ENCODE measurements at places on chromosomes 7 and 10.

- DNase-seq: no peak
Measured at GRCh38 chr10:64519831-64520230, 998.6 kb downstream of the REEP3 start.

DNA sequence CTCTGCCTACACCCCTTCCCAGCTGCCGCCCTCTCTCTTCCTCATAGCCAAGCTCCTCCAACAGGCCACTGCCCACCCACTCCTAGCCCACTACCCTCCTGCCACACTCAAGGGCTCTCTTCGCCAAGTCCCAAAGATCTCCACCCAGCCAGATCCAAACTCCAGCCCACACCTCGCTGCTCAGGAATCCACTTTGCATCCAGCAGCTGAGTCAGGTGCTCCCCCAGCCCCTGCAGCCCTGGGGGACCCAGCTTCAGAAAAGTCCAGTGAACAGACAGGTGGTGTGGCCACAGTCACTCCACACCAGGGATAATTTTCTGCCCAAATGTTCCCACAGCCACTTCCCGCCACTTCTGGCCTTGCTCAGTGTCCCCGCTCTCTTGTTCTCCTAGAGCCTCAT lies 10.9 kb downstream of the OGDHL start:
- DNase-seq: no peak

DNA sequence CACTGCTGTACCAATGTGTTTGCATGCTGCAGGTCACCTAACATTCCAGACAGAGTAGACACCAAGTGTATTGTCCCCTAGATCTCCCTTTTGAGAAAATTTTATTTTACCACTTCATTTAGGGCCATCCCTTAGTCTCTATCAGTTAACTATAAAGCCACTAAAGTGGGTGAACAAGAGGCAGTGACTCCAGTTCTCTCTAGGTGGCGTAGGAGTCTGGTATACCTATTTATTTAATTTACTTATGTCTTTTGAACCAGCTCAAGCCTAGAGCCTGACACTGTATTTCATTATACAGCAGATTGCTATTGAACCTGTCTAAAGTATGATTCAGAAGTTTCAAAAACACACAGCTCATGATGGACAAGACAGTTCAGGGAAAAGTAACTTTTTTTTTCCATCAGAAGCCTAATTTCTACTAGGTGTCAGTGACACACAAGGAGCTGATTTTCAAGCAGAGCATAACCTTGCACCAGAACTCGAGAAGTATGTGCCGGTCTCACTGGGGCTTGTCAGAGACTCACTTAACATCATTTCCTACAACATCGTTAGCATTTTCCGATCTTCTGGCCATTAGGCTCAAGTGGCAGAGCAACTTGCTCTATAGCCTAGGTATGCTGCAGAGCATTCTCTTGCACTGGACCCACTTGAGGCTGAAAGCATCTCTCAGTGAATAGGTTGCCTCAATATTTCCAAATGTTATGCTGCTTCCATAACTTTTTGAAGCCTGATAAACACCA lies 175.4 kb downstream of the CDC14C start:
- no peak for DNase-seq

DNA sequence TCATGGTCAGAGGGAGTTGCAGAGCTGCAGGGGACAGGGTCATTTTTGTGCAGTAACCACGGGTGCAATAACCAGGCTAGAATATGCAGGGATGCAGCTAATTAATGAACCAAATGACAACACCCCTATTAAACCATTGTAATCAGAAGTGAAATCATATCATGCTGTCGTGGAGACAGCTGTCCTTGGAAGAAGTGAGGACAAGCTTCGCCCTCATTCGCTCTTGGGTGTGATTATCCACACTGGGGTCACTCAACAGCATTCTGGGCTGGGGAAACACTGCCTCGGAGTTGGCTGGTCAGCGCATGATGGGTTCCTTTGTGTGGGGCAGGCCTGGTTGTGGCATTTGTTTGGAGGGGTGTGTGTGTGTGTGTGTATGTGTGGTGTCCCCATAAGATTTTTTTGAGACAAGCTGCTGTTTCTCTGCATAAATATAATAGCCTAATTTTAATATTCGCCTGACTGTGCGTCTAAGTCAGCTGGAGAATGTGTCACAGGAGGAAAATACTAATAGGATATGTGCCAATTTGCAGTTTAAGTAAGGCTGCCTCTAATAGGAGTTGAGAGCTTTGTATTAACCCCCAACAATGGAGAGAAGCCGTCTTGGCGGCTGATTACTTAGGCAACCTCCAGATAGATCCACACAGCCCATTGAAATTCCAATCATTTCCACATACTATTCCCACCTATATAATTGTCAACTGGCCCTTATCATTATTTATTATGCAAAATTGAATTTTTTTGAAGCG lies 149.4 kb downstream of the DNAJB6 start:
- no peak for DNase-seq

GRCh38 chr7:27046854-27047549 lies 48.8 kb downstream of the HOXA1 start:
- peak; percentile 32 for DNase-seq

DNA sequence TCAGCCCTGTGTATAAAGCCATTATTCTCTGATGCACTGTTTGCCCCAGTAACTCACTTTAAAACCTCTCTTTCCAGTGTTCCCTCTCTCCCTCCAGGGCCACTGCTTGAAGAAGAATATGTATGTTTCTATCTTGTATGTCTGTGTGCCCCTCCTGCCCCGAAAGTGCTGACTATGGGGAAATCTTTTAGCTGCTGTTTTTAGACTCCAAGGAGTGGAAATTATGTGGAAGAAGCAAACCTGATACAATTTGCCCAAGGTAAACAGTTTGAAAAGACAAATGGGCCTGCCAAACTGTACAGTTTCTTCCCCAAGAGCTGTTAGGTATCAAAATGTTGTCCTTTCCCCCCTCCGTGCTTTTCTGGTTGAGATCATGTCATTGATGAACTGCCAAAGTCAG lies 3.4 kb downstream of the ADRA2A start:
- DNase-seq: no peak

- DNase-seq: no peak
Measured at GRCh38 chr10:34255035-34255434, 560.1 kb downstream of the PARD3 start.

DNA sequence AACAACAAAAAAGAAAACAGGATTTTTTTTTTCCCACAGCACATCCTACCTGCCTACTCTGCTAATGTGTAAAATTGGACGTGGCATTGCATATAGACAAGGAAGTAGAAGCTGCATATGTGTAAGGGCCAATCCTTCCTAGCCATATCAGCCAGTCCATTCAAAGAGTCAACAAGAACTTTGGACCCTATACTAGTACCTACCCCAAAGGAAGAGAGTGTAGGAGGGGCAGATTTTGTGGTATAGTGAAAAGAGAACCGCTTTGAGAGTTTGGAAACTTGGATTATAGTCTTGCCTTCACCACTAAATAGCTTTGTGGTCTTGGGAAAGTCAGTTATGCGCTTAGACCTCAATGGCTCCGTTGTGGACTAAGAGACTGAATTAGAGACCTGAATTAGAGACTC lies 12.1 kb upstream of the MCU start:
- no peak for DNase-seq

DNA sequence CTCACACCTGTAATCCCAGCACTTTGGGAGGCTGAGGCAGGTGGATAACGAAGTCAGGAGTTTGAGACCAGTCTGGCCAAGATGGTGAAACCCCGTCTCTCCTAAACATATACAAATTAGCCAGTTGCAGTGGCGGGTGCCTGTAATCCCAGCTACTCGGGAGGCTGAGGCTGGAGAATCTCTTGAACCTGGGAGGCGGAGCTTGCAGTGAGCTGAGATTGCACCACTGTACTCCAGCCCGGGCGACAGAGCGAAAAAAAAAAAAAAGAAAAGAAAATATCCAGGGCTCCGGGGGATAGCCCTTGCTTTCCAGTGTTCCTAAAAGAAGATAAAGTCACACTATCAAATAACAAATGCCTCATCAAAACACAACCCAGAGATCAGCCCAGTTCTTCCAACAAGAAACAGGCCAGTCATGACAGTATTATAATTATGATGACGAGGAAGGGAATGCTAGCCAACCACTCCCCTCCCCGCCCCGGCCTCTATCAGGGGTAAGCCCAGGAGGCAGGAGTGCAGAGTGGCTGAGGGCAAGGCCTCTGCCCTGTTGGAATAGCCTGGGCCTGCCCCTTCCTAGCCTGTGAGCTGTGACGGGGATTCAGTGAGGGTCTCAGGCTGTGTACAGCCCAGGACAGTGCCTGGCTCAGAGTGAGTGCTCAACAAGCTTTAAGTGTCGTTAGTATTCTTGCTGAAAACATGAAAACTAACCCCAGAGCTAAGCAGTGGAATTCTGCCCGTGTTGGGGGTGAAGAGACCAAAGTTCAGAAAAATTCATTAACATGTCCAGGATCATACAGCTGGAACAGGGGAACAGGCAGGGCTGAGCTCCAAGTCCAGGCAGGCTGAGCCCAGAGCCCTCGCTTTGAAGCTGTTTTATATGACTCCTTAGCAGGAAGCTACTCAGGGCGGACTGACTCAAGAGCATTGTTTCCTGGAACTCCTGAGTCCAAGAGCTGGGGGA lies 54.3 kb downstream of the FAM241B start:
- DNase-seq: peak; percentile 27

DNA sequence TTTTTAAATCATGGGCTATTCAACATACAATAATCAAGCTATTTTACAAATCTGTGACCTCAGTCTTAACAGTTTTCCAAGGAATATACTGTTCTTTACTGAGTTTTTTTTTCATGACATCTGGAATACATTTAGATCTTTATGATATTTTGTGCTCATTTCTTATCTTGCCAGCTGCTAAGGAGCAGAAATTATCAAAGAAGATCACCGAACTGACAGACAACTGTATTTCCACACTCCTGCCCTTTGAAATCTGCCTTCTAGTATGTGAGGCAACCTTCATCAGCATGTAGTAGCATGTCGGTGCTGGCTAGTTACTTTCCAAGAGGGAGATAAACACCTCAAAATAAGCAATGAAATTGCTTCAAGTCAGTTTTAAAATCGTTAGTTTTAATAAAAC lies 66.4 kb downstream of the NHLRC2 start:
- no peak for DNase-seq
